ENCODE measurements at places on chromosomes 3 and 15. TPM values are rescaled to one million over a fixed set of nuclear protein-coding genes. Genes with fewer than 3 reads are reported as not detected.

- DNase-seq: no peak
These were observed 48.8 kb upstream of the PSMD6 start for GRCh38 chr3:64072126-64072525.

NMB gene
- total RNA-seq: 1.8 TPM

- DNase-seq: no peak
These were observed 28.9 kb downstream of the FBXW12 start for GRCh38 chr3:48400824-48401433.

- DNase-seq: no peak
These were observed 164.4 kb upstream of the TOPAZ1 start for GRCh38 chr3:44077267-44077666.

LINGO1 gene
- 1.2 TPM for total RNA-seq

DNA sequence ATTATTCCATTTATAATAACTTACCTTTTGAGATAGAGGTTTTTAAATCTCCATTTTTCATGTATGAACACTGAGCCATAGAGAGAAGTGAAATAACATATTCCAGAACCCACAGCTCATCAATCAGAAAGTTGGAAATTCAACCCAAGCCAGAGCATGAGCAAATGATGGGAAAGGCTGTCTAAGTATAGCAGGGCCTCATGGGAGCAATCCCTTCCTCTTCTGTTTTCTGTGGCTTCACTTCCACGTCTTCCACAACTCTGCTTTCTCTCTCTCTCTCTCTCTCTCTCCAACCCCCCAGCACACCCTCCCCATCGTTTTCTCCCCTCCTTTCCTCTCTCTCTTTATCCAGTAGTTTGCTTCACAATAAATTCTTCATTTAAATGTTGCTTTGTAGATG is 14.8 kb upstream of the IL1RAP start:
- no peak for DNase-seq

ROPN1 gene
- 2.0 TPM for total RNA-seq

DNA sequence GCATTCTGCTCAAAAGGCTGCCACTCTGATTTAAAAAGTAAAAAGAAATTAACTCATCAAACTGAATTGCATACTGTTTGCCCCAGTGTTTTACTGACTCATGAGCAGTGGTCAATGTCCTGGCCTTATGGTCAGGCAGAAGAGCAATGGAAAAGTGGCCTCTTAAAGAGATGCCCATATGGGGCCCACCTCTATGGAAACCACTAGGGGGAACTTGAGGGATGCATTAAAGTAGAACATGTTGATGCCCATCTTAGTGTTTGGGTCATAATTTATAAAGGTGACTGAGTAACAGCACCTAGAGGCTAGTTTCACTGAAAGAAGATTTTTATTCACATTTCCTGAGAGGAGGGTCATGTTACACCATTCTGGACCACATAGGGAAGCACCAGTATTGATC is 66.5 kb upstream of the RNU6-1 start:
- no peak for DNase-seq

DNA sequence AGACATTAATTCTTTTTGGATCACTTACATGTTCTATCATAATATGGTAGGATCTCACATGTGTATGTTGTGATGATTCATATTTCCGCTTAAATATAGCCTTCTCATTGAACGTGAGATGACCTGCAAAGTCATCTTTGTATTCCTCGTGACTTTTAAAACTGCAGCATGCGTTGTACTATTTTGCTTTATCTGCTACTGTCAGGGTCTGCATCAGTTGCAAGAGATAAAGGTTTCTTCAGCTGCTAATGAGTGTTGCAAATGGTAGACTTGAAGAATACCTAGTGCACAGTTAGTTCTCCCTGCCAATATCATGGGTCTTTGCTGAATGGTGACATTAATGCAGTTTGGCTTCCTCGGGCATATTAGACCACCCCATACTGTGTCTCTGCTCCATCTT is 31.8 kb downstream of the REC114 start:
- no peak for DNase-seq

GRCh38 chr3:55480911-55481743 is 6.0 kb downstream of the WNT5A start:
- no peak for DNase-seq

GRCh38 chr3:64414043-64414442 is 188.8 kb upstream of the PRICKLE2 start:
- no peak for DNase-seq

DNA sequence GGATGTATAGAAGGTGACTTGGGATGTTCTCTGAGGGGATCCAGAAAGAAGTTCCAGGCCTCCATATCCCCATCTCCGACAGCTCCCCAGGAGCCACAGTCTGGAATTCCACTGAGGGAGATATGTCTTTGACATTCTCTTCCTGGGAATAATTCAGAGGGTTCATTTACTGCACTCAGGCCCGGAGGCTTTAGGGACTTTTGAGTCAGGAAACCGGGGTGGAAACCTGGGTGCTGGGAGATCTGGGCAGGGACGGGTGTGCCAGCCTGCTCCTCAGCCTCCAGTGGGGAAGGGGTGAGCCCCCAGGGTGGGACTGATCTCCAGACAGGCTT is 147.7 kb downstream of the SMAD6 start:
- DNase-seq: no peak

GRCh38 chr3:10599444-10599843 is 94.1 kb upstream of the ATP2B2 start:
- DNase-seq: no peak

MNS1 gene
- 0.73 TPM for total RNA-seq

P2RY1 gene
- 15.6 TPM for total RNA-seq

GRCh38 chr3:71273453-71273852 is 310.1 kb downstream of the FOXP1 start:
- no peak for DNase-seq

SERPINI2 gene
- total RNA-seq: not detected

- DNase-seq: peak; percentile 48
These were observed 22.6 kb upstream of the LYSMD4 start for GRCh38 chr15:99755692-99756409.

DNA sequence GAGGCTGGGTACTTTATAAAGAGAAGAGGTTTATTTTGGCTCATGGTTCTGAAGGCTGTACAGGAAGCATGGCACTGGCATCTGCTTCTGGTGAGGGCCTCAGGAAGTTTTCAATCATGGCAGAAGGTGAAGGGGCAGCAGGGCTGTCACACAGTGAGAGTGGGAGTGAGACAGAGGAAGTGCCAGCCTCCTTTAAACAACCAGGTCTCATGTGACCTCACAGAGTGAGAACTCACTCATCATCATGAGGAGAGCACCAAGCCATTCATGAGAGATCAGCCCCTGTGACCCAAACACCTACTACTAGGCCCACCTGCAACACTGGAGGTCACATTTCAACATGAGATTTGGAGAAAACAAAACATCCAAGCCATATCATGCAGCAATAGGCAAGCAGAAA is 9.3 kb upstream of the RFTN1 start:
- no peak for DNase-seq

EHHADH gene
- 35.5 TPM for total RNA-seq

DNA sequence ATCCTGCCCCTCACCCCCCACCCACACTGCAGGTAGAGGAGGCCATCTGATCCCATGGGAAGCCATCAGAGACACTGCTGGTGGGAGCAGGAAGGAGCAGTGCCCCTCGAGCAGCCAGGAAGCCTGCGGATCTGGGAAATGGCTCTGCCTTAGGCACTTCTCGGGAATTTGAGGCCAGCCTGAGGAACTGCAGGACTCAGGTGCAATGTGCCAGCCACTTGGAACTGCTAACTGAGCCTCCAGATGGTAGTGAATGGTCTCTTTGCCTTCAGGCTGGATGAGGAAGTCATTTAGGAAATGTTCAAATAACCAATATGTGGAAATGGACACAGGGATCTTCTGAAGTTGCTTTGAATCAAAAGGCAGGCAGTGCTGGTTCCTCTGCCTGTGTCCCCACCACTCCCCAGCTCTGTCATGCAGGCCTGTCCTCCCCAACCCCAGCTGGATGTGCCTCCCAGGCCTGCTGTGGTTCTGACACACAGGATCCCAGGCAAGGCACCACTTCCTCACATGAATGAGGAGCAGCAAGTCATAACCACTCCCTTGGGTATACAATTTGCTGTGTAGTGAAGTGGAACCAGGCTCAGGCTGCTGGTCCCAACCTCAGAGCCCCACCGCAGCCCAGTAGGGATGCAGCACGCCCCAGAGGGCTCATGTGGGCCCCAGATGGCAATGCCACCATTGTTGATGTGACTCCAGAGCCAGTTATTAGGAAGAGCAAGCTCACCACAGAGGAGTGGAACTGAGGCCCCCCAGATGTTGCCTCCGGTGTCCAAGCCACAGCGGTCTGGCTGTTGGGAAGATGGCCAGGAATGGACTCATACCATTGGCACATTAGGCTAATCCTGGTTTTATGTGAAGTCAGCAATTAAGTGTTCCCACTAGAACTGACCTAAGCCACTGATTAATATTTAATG is 46.5 kb upstream of the LIMD1 start:
- DNase-seq: peak; percentile 54

- no peak for DNase-seq
These were observed 3.1 kb upstream of the TWF2 start for GRCh38 chr3:52242039-52242438.

DNA sequence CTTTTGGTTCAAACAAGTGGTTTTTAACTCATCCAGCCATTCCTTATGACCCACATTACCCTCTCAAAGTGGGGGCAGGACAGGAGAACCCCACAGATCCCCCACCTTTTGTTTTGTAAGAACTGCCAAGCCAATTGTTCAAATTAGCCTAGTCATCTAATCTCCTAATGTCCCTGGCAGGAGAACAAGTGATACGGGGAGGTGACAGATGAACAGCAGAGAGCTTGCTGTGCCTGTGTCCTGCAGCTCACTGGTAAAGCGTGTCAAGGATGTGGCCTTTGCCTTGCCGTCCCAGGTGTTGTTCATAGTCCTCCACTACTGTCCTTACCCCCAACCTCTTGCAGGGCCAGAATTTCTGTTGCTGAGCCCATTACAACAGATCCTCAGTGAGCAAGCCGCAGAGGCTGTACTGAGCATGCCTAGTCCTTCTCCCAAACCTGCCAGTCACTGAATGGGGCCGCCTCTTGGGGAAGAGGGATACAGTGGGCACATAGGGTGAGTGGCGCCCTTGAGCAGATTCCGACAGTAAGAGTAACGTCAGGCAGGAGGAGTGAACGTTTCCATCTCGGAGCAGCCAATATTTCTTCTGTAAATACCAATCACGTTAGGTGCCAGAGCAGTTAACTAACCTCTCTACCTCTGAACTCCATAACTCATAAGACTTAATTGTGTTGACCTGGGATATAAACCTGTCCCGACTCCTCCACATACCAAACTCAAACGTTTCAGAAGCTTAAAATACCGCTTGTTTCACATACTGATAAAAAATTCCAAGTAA is 87.4 kb downstream of the ITPR1 start:
- DNase-seq: no peak

SERINC4 gene
- not detected for total RNA-seq

DNA sequence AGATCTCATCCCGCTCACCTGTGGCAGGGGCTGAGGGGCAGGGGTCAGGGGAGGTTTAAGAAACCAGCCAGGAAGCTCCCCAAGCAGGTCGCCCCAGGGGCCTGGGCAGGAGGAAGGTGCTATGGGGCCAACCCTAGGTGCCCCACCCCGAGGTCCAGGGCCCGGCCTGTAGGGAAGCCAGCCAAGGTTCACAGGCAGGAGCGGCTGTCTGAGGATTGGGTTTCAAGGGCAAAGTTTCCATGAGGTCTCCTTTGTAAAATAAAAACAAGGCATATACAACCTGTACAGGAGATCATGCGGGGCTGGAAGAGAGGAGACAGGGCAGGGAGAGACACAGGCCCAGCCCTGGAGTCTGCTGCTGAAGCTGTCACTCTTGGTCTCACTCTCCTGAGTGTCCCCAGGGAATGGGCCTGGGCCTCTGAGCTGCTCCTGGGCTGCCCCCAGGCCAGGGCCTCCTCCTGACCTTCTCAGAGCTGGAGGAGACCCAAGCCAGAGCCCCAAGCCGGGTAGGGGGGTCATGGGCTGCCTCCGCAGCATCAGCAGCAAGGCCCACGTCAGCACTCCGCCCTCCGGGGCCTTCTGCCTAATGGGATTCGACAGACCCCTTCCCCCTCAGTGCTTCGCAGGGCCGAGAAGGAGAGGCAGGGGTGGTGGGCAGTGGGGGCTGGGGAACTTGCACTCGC is 5.5 kb downstream of the CPLX3 start:
- peak; percentile 77 for DNase-seq

DNA sequence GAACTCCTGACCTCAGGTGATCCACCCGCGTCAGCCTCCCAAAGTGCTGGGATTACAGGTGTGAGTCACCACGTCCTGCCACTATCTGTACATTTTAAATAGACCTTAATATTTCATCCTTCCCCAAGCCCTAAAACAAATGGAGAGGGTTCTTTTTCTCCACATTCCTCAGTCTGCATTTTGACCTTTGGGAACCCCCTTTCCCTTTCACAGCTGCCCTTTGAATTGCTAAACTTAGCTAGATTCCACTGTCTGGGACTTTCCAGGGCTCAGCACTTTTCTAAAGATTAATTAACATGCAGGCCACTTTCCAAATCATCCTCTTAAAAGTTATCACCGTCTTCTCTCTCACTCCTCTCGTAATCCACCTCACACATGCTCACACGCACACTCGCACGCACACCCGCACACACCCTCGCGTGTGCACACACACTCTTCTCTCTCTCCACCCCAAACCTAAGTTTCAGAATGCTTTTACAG is 124.2 kb downstream of the TMCO5A start:
- DNase-seq: no peak

GOLGA8S gene
- 0.17 TPM for total RNA-seq

GRCh38 chr15:47388299-47388698 is 329.0 kb upstream of the SEMA6D start:
- DNase-seq: no peak

DNA sequence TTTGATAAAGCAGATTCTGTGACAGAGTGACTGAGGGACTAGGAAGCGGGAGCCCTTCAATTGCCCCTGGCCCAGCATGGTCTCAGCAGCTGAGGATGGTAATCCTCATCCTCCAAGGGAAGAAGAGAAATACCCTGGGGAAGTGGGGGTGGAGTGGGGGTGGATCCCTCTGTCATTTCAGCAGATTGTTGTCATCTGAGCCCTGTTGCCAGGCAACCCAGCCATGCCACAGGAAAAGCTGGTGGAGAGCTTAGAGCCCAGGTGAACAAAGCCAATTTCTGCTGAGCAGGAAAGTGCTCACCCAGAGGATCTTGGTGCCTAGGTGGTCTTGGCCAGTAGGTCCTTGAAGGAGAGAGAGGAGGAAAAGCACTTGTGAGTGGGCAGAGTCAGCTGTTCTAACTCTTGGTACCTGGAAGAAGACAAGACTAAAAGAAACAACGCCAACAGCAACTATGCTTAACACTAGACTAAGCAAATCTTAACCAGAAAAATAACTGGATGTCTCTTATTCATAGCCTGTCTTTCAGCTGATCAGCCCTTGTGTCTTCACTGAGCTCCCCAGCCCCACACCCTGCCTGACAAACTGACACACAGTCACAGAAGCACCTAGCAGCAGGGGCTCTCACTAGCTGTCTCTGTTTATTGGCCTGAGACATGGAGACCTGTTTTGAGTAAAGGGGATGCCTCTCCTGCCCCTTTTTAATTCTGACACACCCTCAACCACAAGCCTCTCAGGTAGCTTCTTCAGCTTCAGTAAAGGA is 40.1 kb upstream of the DCLK3 start:
- no peak for DNase-seq

DNA sequence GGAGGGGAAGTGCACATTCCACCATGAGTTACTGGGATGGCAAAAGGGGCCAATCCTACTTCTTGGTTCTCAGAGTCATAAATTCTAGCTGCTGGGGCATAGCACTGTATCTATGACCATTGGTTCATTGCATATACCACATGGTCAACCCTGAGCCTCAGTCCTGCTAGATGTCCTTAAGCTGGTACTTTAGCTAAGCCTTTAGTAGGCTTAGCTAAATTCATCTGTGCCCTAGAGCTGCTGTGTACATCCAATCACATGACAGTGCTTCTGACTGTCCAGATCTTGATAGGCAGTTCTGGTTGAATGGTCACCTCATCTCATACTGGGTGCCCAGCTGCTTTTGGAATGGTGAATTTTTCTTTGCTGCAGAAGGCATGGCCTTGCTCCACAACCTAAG is 8.2 kb downstream of the NDUFB4 start:
- DNase-seq: no peak

Data from left colon (tissue), 2 donors.